ENCODE measurements at places on chromosomes 16 and 17.

GRCh38 chr17:81053041-81053970, 18.4 kb downstream of the BAIAP2 start:
- DNase-seq: no peak

- no peak for DNase-seq
These were observed 31.2 kb upstream of the HAPSTR1 start for GRCh38 chr16:9060225-9060624.

- no peak for DNase-seq
These were observed 68.5 kb upstream of the CDH5 start for GRCh38 chr16:66298006-66298405.

GRCh38 chr17:57142925-57143324, 57.9 kb downstream of the AKAP1 start:
- no peak for DNase-seq

GRCh38 chr17:12917399-12917798, 100.4 kb downstream of the ELAC2 start:
- no peak for DNase-seq
